Endothelial cell (in vitro differentiated cells): ENCODE measurements at places on chromosomes 6 and 20.

DNA sequence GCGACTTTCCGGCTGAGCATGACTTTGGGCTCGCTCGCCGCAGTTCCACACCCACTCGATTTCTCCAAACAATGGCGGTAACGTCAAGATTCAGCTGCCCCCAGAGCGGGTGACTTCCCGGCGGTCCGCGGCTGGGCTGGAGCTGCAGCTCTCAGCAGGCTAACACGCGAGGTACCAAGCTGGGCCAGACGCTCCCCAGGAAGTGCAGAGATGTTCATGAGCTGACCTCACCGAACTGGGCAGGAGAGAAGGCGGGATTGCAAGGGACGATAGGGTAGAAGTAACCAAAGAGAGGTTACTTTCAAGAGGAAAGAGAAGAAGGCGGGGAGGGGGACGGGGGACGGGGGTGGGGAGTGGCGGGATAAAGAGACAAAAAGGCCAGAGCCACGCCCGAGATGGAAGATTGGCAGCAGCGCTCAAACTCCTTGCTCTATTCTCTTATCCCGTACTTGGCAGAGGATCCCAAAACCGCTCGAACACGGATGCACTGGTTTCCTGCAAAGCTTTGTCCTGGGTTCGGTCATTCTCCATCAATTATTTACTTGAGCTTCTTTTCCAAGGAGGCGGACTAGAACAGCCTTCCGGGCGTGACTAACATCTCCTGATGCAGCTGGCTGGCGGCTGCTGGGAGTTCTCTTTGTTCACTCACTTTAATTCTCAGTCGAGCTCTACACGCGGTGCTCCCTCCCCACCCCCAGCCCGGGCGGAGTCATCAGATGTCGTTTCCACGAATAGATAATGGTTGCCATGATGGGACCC lies at the start of gene MTCL3:
TSS of gene MTCL3 (minus strand) at position 626 of the 759 bp plus-strand sequence.
- peak; percentile 60 for DNase-seq

DNA sequence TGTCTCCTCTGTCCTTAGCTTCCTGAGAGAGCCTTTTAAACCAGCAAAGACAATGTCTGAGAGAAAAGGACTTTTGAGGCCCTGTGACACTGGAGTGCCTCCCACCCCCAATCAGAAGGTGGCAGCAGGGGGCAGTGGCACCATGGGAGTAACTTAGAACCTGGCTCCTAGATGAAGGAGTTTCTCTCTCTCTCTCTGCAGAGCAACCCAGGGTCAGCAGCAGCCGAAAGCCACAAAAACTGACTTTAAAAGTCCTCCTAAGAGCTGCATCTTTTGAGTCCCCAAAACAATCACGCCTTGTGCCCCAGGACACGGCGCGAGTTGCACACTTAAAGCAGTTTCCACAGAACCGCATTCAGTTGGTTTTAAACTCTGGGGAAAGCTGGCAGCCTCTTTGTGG lies 5.3 kb upstream of the TCP11 start:
- peak; percentile 66 for DNase-seq

- peak; percentile 88 for DNase-seq
These were observed 8.7 kb downstream of the MMP24OS start for GRCh38 chr20:35269055-35269781.

DNA sequence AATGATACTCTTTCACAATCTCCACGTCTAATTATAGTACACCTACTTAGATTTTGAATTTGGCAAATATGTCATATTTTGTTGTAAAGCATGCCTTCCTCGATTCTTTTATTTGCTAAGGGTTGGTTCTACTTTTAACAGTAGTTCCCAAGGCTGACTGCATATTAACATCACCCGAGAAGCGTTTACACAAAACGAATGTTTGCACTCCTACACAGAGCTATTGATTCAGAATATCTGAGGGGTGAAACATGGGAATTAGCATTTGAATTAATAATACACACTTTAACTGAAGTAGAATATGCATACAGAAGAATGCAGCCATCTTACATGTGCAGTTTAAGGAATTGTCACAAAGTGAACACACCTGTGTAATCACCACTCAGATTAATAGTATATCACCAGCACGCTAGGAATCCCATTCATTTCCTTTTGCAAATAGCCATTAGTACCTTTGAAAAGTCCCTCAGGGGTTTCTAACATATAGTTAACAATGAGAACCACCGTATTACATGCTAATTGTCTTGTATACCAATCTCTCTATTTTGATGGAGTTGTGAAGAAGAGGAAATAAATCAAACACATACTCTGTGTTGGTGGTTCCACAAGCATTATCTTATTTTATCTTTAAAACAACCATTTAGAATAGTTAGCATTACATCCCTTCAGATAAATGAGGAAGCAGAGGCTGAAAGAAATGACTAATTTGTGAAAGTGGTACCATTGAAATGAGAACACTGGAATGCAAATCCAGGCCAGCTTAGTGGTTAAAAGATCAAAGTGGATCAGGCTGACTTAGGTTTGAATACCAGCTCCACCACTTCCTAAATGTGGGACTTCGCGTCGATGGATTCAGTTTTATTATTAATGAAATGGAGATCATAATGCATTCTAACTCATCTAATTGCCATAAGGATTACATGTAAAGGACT lies 317.6 kb downstream of the HDGFL1 start:
- DNase-seq: no peak

- no peak for DNase-seq
These were observed 4.4 kb downstream of the MYB start for GRCh38 chr6:135185483-135185882.

- DNase-seq: no peak
These were observed 8.5 kb upstream of the AFG1L start for GRCh38 chr6:108286366-108286765.

DNA sequence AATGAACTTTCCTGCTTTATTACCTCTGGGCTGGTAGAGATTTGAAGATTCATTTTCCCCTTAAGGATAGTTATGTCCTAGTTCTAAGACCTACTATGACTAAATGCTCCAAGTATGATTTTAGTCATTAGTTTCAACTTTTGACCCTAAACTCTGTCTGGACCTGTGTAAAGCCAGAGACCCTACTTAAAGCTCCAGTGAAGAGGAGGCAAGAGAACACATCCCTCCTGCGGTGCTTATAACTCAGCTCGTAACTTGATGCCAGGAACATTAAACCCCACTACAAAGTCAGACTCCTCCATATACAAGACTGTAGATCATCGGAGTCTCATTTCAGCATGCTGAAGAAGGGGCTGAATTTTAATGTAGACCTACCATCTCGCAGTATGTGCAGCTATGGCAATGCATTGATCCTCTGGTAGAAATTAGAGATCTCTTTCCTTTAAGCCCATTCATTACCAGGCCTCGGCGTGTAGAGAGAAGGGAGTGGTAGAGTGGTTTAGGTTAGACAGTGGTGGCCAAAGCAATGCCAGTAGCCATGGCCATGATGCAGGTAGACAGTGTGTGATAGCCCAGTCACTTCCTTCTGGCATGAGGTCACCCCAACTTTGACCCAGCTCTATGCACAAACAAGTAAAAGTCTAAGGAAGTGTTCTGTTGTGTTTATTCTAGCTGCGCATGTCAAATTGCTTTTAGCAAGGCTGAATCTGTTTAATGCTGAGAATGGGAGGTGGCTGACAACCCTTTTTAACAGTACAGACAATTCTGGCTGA lies 34.8 kb upstream of the MYB start:
- no peak for DNase-seq

- DNase-seq: peak; percentile 74
These were observed 38.2 kb downstream of the MICA start for GRCh38 chr6:31441365-31442267.

DNA sequence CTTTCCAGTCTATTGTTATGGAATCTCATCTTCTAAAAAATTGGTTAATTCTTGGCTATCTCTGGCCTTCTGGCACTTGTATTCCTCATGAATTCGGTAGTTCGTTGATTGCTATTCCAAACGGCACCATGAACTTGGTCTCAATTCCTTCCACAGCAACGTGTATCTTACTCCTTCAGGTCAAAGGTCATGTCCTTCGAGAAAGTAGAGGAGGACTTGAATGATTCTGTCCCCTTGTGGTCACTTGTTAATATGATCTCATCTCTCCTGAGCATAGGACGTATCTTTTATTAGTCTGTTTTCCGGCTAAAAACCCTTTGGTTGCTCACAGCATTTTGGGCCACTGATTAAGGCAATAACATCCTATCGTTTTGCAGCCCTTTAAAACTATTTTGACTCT lies 9.4 kb downstream of the TLDC2 start:
- no peak for DNase-seq

DNA sequence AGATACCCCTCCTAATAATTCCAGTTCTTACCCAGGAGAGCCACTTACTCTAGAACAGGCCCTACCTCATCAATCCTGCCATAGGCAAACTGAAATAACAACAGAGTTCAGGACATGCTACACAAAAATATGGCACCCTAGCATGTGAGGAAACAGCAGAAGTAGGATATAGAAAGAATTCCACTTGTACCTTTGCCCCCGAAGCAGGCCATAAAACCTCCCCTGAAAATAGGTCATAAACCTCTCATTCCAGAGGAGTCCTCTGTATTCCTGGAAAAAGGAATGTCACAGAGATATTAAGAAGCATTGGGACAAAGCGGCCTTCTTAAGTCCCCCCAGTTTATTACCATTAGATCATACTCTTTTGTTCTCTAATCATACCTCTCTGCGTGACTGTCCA lies 504.3 kb upstream of the MARCKS start:
- no peak for DNase-seq

DNA sequence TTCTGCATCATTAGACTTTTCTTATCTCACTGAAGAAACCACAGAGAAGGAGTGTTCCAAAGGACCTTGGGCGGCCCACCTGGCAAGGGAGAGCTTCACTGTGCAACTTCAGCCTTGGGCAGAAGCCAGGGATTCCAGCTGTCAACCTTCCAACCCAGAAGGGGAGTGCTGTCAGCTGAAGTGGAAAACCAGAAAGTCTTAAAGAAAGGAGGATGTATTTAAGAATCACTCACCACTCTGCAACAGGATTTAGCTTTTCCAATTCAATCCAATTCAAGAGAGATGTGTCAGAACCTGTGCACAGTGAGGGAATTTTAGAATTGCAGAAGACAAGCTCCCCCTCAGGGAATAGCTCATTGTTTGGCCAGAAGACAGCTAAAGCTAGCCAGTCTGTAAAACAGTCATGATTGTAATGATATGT lies 553.7 kb downstream of the CD83 start:
- DNase-seq: no peak
